ENCODE measurements at places on chromosomes 5 and 9.

DNA sequence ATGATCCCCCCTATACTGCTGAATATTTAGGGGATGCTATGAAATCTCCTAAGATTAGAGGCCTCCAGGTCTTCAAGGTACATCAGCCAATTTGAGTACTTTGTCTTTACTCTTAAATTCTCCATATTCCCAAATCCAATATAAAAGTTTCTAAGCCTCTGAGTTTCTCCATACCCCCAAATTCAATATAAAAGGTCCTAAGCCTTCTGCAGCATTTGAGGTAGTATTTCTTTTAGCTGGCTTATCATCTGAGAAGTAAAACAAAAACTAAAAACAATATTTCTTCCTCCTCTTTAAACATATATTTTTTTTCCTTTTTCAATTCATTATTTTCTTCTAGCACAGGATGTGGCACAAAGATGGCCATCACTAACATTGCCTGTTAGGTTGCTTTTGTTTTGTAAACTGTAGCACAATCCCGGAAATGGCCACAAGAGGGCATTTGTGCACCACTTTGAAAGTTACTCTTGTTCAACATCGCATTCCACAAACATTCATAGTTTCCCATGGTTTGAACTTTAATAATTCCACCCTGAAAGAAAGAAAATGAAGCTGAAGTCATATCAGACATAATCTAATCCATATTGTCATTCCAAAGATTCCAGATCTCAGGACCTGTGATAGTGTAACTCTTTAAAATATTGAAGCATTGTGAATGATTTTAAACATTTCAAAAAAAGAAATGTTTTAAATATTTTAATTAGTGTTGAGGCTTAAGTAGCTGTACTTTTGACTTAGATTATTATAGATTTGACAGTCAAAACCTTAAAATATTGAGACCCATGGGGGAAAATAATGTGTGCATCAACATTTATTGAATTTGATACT is 21.0 kb upstream of the SCGB3A2 start:
- no peak for DNase-seq

DNA sequence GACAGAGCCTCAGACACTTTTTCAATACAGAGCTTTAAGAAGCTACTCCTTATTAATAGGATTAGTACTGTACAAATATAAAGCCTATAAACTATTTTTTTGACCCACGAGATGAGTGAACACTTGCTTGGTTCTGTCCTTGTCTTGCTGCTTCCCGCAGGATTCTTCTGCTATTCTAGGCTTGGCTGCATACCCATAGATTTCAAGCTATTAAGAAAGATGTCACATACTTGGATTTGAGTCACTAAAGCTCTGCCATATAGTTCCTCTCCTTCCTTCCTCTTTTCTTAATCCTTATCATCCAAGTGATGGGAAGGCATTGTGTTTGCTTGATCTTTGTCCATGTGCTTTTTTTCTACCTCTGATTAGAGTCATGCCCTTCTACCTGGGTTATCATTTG is 361.2 kb upstream of the TRPC7 start:
- DNase-seq = no peak

DNA sequence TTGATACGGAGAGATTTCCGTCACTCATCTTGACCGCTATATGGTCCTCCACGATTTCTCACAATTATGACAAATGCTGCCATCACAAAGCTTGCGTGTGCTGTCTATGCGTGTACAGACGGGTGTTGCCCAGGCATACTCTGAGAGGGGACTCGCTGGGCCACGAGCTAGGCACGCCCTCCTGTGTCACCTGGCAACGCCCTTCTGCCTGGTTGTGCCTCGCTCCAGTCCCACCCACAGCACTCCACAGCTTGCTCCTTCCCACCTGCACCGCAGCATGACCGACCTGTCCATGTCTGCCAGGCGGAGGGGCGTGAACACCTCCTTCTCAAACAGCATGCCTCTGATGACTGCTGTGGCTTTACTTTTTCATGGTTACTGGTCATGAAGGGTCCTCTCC is 55.6 kb downstream of the CAMSAP1 start:
- DNase-seq = no peak

- no peak for DNase-seq
Measured at GRCh38 chr5:131939690-131940345, 5.6 kb downstream of the MEIKIN start.

DNA sequence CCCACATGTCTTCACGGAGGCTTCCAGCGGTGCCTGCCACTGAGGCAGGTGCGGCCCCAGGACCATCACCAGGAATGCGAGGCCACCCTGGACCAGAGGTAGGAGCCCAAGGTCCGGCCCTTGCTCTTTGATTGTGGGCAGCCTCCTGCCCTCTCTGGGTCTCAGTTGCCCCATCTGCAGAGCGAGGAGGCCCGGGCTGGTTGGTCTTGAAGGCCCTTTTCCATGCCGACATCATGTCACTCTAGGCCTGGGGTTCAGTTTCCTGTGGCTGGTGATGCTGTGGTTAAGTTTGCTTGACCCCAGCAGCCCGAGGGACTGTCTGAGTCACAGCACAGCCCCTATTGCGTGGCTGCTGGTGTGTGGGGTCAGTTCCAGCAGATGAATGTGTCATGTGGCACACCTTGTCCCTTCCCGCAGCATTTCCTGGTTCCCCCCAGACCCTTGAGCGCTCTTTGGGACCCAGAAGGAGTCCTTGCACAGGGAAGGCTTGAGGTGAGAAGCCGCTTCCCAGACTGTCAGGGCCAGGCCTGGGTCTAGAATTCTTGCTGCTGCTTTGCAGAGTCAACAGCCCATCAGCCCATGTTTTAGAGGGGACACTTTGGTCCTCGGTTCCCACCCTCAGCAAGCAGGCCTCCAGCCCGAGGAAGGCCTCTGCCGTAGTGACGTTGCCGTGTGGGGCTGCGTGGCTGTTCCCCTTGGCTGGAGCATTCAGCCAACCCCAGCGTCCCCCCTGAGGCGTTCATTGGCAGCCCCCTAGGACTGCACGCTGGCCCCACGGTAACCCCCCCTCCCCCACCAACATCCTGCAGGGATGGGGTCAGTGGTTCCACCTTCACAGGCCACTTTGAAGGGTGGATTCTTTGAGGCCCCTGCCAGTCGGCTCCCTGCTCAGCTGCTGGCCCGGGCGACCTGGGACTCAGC is 31.0 kb upstream of the HMCN2 start:
- DNase-seq = no peak
